ENCODE measurements at places on chromosomes 1 and 21.

GRCh38 chr1:20590306-20590777 is 1.4 kb downstream of the CDA start:
- DNase-seq = no peak

GRCh38 chr1:7561331-7561921 is 209.7 kb upstream of the VAMP3 start:
- no peak for DNase-seq

DNA sequence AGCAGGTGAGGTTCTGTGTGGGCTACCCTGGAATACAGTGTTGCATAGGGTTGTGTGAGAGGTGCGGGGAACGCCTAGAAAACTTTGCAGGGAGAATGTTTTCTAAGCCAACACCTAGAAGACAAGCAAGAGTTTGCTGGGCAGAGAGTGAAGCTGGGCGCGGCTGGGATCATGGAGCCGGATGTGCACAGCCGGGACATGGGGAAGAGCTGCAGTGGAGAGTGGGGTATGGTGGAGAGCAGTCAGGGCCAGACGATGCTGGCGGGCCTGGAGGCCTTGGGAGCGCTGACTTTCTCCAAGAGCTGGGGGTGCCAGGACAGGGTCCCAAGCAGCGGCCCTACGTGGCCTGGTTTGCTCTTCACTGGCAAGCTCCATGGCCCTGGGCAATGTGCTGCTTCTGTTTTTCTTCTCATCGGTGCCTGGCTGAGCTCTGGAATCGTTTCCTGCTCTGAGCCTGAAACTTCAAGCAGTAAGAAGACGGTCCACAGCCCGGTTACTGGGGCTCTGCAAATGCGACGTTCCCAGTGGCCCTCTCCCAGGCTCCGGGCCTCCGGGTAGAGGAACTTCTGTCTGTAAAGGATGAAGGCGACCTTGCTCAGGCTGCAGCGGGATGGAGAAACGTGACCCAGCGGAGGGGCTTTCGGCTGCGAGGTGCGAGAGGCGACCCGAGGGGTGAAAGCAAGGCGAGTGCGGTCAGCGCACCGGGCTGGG is 51.9 kb upstream of the CD34 start:
- DNase-seq = no peak

DNA sequence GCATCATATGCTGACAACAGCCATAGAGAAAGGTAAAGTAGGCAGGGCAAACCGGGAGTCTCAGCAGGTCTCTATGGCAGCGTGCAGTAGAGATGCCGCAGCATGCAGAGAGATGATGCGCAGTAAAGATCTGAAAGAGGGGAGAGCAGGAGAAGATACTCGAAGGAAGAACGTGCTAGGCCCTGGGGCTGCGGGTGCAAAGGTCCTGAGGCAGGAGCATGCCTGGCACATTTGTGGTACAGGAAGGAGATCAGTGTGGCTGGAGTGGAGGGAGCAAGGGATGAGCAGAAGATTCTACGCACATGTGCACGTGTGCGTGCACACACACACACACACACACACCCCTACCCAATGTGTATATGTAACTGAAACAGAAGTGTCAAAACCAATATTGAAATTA is 45.0 kb downstream of the ARHGEF10L start:
- no peak for DNase-seq

GRCh38 chr1:41242342-41243078 is 404 bp upstream of the SCMH1 start:
- no peak for DNase-seq

DNA sequence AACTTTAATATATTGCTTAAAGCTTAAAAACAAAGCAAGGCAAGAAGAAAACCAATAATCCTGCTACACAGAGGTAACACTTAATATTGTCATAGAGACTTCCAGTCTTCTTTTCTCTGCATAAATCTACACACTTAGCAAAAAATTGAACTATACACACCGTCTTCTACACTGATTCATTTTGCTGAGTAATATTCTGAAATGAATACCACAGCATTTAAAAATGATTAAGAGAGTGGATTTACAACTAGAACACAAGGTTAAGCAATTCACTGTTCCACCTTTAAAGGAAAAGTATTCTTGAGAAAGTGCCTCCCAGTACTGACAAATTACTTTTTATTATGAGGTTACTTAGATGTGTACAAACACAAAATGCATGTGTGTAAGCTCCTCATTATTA is 22.2 kb upstream of the ITPKB start:
- DNase-seq = no peak

DNA sequence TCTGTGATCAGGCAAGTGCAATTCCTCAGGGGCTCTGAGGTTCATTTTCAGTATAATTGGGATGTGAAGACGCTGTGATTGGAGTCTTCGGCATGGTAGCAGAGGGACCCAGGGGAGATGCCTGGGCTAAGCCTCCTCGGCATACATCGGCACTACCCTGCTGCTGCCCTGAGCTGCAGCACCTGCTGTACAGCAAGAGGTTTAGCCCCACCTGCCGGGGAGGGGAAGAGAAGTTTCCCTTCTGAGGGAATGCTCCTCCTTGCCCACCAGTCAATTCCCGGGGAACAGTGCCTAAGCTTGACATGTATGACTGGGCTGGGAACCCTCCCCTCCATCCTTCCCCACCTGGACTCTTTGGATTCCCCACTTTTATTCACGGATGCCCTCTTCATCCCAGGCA is 24.9 kb downstream of the CNIH3 start:
- no peak for DNase-seq

DNA sequence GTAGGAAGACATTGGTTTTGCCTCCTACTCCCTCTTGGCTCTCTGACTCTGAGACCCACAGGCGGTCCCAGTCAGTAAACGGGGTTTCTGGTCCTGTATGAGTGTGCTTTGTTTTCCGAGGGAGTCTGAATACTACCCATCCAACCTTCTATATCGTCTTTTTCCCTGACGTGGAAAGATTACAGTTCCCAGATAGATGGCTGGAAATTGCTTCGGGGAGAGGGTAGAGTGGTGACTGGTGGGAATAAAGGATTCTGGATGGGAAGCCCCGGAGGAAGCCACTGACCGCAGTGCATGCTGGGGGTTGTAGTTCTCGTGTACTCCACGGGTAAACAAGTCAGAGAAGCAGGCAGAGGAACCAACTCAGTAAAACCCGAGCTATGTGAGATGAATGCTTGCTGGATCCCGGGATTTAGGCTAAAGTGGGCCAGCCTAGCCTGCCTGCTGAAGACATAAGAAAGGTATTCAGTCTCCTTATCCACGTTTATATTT is 66.2 kb upstream of the IRF2BP2 start:
- DNase-seq = peak; percentile 41

DNA sequence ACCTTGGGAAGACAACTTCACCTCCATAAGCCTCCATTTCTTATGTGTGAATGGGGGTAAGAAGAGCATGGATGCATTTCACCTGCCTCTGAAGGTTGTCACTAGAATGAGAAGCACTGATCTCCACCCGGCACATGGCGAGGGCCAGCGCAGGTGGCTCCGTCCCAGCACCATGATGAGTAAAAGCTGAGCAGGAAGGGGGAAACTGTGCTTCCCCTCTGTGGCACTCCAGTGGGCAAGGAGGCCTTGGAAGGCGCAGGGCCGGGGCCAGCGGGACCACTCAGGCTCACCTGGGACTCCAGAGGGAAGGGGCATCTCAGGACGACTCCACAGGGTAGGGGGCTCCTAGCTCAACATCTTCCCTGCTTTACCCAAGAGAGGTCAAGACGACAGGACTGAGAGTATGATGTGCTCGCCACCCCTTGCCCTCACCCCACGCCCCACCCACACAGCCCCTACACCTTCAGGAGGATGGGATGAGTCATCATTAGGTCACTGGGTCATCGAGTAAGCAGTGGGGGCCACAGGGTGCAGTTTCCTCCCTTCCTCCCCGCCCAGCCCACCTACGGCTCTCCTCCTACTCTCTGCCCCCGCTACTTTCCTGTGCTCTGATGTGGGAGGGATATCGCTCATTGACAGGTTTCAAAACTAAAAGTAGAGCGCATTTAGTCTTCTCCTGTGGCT is 112.1 kb downstream of the HIVEP3 start:
- DNase-seq = peak; percentile 24

GRCh38 chr21:35028451-35028978 is 20.6 kb downstream of the RUNX1 start:
- DNase-seq = no peak

DNA sequence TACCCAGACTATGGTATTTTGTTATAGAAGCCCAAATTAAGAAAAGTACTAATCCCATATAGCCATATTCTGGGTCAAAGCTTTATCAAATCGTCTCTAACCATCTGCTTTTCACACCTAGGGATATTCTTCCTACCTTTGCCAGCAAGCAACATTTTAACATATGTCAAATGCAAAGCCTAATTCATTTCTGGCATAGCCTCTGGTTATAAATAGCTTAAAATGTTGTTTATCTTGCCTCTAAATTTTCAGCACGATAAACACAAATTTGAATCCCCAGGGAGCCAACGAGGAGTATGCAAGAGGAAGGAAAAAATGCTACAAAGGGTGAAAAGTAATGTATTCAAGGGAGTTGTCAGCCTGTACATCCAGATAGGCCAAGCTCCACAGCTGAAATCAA is 357.2 kb downstream of the KCNH1 start:
- no peak for DNase-seq

DNA sequence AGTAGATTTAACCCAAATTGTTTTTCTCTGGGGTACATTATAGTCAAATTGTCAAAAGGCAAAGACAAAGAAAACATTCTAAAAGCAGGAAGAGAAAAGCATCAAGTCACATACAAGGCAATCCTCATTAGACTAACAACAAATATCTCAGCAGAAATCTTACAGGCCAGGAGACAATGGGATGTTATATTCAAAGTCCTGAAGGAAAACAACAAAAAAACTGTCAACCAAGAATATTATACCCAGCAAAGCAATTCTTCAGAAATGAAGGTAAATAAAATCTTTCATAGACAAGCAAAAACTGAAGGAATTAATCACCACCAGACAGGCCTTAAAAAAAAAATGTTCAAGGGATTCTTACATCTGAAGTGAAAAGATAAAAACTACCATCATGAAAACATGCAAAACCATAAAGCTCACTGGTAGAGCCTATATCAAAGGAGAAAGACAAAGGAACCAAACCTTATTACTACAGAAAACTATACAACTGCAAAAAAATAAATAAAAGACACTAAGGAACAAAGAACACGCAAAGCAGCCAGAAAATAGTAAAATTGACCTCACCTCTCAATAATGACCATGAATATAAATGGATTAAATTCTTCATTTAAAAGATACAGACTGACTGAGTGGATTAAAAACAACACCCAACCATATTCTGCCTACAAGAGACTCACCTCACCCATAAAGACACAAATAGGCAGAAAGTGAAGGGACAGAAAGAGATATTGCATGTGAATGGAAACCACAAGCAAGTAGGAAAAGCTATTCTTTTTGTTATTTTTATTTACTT is 113.8 kb upstream of the ZC3H11B start:
- DNase-seq = no peak

Data from CD4-positive, alpha-beta T cell (primary cell).